Posterior cingulate gyrus (tissue), 11 donors: ENCODE measurements at places on chromosomes 1 and 21.

DNA sequence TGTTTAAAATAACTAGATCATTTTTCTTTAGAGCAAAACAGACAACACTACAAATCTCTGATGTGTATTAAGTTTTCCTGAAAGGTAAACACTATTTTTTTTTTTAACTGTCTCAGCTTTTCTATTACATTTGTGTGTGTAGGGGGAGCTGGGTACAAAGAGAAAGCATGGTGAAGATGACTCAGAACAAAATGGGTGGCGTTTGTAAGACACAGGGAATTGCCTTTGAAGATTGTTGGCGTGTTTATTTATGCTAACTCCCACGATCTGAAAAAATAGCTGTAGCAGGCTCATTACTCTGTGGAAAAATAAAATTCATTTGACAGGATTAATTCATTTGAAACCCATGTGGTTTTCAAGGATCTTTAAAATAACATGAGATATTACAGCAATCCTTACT is 285.1 kb downstream of the RYR2 start:
- DNase-seq: no peak

- DNase-seq: no peak
Observed at GRCh38 chr1:27009601-27010197, 3.0 kb downstream of the TENT5B start.

DNA sequence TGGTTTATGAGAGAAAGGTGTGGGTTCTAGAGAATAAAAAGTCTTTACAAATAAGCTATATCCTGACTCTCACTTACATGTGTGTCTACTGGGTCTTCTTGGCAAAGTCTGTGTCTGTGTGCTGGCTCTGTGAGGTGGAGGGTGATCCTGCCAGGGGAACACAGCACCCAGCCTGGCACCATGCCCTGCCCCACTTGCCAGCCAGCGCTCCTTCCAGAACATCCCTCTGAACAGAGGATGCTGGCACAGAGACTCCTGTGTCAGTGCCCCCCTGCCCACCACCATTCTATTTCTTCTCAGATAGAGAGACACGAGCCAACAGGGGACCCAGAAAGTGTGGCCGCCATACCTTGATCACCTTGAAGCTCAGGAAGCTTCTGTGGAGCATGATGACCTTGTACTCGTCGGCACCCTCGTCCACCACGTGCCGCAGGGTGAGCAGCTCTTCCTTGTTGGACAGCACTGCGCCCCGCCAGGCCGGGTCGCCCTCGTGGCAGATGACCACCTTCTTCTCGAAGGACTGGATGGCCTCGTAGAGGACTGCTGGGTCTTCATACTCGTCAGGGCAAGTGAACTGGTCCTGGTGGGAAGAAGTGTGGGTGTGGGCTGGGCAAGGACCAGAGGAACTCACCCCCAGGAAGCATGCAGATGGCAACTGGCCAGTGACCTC is 49.7 kb downstream of the NTPCR start:
- DNase-seq: no peak

DNA sequence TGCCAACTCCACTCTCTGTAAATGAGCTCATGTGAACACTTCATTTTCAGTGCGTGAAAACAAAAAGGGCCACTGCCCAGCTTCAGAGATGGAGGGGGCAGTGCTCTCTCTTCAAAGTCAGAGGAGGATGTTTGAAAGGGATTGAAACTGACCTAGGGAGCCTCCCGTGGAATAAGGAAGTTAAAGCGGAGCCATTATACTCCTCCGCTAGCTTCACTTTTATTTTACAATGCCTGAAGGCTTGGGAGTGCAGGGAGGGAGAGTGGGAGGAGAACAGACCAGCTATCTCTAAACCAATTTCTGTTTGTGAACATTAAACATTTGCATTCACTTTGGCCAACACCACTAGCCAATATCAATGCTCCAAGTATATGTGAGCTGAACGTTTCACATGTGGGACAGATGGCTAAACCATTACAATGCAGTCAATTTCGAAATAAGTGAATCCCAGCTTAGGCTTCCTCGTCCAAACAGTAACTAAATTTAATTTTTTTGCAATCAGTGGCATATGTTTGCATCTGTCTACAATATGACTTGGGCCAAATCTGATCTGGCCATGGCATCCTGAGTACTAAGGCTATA is 126.9 kb downstream of the ESRRG start:
- DNase-seq: no peak

GRCh38 chr1:116764906-116765862 is 11.0 kb downstream of the CD2 start:
- no peak for DNase-seq

- DNase-seq: no peak
Observed at GRCh38 chr1:227417756-227418480, 99.6 kb upstream of the CDC42BPA start.

GRCh38 chr1:209248649-209249279 is 334.8 kb upstream of the CAMK1G start:
- DNase-seq: no peak

GRCh38 chr1:156098784-156099183 is 15.7 kb upstream of the LMNA start:
- no peak for DNase-seq

- no peak for DNase-seq
Observed at GRCh38 chr21:16535626-16536025, 805.8 kb downstream of the USP25 start.

DNA sequence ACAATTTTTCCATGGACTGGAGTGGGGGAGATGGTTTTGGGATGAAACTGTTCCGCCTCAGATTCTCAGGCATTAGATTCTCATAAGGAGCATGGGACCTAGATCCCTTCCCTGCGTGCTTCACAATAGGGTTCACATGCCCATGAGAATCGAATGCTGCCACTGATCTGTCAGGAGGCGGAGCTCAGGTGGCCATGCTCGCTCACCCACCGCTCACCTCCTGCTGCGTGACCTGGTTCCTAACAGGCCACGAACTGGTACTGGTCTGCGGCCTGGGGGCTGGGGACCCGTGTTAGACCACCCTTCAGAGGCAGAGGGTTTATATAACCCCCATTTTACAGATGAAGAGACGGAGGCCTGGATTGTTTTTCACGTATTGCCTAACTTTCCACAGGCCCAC is 16.3 kb upstream of the SRSF4 start:
- no peak for DNase-seq

- no peak for DNase-seq
Observed at GRCh38 chr1:167782946-167783345, 61.2 kb downstream of the MPZL1 start.

- no peak for DNase-seq
Observed at GRCh38 chr21:24127651-24128050, 1479.6 kb downstream of the MRPL39 start.

GRCh38 chr1:85428471-85429089 is 36.4 kb downstream of the DDAH1 start:
- no peak for DNase-seq

GRCh38 chr1:222798975-222799374 is 15.9 kb upstream of the DISP1 start:
- no peak for DNase-seq

DNA sequence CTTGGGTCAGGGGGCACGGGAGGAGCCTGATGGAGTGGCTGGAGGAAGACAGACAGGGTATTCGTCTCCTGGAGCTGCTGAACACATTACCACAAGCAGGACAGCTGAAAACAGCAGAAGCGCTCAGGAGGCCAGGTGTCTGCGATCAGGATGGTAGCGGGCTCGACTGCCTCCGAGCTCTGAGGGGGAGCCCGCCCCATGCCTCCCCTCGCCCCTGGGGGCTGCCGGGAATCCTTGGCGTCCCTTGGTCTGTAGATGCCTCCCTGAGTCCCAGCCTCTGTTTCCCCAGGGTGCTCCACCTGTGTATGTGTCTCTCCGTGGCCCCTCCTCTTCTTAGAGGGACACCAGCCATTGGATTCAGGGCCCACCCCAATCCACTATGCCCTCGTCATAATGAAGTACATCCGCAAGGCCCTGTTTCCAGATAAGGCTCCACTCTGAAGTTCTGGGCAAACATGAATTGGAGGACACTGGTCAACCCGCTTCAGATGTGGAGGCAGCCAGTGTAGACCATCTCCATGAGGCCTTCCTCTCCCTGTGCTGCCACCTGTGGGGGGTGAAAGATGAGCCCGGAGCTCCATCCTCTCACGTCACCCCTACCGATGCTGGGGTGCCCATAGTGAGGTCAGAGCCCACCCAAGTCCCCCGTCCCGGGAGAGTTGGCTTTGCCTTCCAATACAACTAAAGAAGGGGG is 67.8 kb downstream of the SPSB1 start:
- DNase-seq: no peak

GRCh38 chr1:225735252-225736149 is 42.1 kb upstream of the SRP9 start:
- peak; percentile 34 for DNase-seq

DNA sequence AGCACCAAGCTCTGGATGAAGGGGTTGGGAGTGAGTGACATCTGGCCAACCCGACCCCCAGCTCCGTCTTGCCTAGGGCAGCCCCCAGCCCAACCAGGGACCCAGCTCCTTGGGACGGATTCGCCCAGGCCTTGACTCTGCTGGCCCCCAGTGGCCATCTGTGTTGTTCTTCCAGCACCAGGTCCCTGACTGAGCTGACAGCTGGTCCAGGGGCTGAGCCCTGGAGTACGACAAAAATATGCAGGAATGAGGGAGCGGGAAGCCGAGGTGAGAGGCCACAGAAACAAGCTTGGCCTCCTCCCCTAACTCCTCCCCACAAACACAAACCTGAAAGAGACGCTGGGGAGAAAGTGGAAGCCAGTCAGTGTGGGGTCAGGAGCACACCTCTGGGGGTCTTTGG is 55.0 kb upstream of the PAX7 start:
- no peak for DNase-seq

DNA sequence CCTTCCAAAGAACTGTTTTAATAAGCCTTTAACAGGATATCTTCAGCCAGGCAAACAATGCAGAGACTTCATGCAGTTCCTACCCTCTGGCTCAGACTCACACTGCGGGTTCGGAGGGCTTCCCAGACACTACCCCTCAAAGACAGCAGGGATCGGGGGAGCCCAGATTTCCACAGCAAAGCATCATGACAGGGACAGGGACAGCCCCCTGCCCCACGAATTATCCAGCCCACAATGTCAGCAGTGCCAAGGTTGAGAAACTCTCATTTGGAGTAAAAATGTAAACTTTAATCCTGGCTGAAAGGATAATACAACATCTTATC is 20.1 kb downstream of the NPHP4 start:
- DNase-seq: no peak

DNA sequence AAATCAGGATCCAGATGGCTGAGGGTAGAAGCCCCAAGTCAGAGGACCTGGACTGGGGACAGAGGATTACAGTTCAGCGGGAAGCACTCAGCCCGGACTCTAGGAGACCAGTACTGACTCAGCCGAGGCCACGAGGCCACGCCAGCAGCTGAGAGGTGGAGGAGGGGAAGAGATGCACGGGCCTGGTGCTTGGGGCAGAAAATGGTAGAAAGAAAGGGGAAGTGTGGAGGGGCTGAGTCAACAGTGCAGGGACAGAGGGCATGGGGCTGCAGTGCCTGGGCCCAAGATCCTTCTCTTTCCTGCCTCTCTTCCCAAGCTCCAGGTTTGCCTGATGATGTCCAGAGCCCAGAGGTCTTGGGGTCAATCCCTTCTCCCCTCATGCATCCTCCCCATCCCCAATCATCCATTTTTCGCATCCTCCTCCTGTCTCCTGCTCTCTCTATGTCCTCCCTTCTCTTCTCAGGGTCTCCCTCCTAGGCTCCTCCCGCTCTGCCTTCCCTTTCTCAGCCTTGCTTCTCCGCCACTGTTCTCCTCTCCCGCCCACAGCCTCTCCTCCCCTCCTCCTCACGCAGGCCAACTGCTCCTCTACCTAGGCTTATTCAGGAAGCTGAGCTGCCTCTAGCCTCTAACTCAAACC is 7.7 kb downstream of the ARHGEF2 start:
- DNase-seq: peak; percentile 91

- no peak for DNase-seq
Observed at GRCh38 chr1:83619170-83619896, 379.6 kb downstream of the TTLL7 start.

DNA sequence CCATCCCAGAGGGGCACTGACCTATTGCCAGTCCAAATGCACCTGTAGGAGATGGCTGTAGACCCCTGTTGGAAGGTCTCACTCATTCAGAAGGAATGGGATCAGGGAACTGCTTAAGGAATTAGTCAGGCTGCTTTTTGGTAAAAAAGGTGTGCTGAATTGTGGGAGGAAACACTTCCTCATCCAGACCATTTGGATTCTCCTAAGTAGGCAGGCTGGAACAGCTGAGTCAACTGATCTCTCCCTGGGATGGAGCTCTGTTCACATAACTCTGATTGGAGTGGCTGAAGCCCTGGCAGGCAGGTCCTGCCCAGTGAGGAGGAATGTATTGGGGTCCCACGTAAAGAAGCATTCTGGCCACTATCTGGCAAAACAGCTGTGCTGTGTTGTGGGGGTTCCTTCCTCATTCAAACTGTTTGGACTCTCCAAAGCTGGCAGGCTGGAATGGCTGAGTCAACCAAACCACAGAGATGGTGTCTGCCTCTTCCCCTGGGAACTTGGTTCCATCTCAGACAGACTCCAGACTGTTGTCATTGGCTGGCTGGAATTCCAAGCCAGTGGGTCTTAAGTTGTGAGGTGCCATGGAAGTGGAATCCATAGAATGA is 70.7 kb upstream of the PDC start:
- no peak for DNase-seq

GRCh38 chr1:54347261-54347954 is 58.8 kb downstream of the SSBP3 start:
- peak; percentile 20 for DNase-seq

GRCh38 chr1:236269439-236269838 is 12.3 kb downstream of the ERO1B start:
- DNase-seq: no peak

- no peak for DNase-seq
Observed at GRCh38 chr21:26519142-26519541, 53.9 kb downstream of the CYYR1 start.

GRCh38 chr1:77538956-77539518 is 143.4 kb downstream of the ZZZ3 start:
- no peak for DNase-seq
